Amniotic epithelial cell (primary cell): ENCODE measurements at places on chromosomes 6 and 20.

GRCh38 chr6:16487996-16488674 is 249.7 kb downstream of the GMPR start:
- no peak for DNase-seq

GRCh38 chr6:13478525-13478966 is 8.9 kb downstream of the GFOD1 start:
- DNase-seq, result no peak

DNA sequence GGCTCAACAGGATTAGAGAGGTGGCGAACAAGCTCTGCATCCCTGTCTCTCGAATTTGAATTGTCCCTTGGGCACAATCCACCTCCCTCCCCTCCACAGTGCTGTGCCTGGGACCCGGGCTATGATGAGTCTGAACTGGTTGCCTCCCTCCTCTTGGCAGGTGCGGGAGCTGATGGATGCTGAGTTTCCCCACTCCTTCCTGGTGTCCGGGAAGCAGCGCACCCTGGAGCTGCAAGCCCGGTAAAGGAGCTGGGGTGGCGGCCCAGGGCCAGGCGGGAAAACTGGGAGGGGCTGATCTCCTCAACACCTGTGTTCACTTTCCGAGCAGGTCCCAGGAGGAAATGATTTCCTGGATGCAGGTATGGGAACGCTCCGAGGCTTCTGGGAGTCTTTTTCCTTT is 14.9 kb downstream of the FGD2 start:
- DNase-seq, result no peak

DNA sequence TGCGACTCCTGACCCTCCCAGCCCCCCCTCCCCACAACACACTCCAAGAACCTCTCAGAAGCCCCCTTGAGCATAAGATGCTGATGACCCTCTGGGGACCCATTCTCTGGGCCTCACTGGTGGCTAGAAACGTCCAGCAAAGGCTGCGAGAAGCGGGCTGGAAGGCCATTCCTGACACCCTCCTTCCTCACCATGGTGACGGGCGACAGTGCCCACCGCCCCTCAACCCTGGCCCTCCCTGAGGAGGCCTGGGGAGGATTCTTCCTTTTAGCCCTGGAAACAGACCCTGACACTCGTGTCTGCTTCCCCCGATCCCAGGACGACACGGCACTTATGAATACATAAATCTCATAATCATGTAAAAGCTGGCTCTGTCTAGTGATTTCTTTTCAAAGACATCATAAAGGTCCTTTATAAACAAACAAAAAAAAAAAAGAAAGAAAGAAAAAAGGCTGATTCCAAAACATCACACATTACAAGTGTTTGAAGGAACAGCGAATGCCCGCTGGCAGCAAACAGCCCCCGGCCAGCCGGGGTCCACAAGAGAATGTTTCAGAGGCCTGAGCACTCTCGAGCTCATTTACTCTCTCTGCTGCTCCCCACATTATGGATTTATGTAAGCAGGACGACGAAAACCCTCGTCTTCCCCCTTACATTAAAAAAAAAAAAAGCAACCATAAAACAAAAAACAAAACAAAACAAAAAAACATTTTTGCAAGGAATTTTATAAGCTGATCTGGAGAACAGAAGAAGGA is 40.7 kb downstream of the PREX1 start:
- DNase-seq, result no peak

DNA sequence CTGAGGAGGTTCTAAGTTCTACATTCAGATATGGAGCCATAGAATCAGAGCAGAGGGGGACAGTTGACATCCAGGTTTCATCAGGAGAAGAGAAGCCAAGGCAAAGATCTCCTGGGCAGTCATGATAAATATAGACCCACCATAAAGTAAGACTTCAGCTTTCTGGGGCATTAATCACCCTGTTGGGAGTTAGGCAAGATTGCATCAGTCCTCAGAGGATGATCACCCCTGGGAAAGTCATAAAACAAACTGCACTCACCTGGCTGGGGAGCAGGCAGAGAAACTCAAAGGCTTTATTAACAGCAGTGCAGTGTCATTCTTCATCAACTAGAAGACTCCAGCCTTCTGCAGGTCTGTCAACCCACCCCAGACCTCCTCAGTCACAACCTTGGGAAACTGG is 301.3 kb upstream of the JARID2 start:
- no peak for DNase-seq

GRCh38 chr6:161817881-161818280 is 544.0 kb upstream of the AGPAT4 start:
- no peak for DNase-seq

DNA sequence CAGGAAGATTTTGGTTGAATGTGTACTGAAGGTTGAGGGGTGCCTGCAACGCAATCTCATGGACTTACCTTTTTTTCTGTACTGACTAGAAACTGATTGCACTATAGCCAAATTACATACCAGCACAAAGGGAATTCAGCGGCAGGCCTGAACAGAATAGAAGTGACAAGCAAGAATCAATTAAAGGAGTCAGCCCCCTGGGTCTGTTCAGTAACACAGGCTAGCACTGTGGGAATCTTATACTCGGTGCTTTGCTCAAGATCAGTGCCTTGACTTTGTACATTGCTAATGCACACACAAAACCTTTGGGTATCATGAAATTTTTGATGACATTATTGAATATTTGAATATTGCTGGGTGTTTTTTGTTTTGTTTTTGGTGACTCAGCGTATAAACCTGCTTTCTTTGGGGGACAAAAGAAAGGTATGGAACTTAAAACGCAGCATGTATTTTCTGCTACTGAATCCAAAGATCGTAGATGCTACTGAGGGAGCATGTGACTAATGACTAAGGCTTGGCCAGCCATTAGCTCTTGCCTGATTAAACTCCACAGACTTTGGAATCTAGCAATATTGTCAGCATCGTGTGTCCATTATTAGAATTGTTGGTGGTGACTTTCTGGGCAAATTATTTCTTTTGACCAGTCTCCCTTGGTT is 236.6 kb downstream of the ARID1B start:
- no peak for DNase-seq

DNA sequence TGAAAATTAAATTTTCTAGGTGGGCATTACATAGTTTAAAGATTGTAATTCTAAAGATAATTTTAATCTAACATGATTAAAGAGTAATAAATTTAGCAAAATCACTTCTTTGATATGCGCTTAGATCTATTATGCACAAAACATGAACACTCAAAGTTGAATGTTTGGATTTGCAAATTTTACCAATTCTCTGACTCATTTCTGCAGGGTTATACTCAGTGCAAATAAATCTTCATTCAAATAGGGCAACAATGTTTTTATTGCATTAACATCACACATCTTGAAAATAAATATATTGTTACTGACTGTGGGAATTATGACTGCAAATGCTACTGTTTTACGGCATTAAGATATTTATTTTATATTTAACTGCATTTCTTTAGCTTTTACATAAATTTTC is 110.7 kb downstream of the OGFRL1 start:
- no peak for DNase-seq

- no peak for DNase-seq
These were observed 49.0 kb upstream of the CDYL start for GRCh38 chr6:4727217-4727616.

DNA sequence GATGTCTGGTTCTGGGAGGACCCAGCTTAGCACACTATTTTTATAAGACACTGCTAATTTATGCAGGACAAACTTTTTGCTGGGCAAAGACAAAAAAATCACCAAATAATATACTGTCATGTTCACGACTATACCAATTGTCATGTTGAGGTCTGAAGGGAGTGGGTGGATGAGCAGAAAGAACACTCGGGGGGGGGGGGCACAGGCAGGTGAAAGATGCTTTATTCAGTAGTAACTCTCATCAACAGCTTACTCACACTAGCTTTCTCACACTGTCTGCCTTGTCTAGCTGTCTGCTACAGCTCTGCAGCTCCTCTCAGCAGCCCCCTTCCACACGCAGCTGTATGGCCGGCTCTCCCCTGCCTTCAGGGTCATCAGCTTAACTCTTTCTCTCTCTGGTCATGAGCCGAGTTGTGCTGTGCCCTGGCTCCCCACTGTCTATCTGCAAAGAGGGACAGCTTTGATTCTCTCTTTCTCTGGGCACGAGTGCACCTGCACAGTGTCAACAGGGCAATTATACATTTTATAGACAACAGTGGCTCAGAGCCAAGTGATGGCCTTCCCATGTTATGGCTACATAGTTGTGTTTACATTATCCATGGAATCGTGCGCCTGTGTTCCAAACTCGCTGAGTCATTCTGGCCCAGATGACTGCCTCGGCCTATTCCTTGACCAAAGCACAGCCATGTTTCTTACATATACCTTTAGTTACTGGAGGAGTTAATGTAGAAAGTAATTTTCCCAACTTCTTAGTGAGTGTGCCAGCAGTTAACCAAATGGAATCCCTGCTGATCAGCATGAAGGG is 187.7 kb upstream of the PRSS16 start:
- peak; percentile 7 for DNase-seq

- no peak for DNase-seq
These were observed at the start of gene LHFPL5 for GRCh38 chr6:35804996-35805736. LHFPL5 (plus strand) TSS chr6:35805352; CDS start chr6:35805671, 319 bp downstream.

DNA sequence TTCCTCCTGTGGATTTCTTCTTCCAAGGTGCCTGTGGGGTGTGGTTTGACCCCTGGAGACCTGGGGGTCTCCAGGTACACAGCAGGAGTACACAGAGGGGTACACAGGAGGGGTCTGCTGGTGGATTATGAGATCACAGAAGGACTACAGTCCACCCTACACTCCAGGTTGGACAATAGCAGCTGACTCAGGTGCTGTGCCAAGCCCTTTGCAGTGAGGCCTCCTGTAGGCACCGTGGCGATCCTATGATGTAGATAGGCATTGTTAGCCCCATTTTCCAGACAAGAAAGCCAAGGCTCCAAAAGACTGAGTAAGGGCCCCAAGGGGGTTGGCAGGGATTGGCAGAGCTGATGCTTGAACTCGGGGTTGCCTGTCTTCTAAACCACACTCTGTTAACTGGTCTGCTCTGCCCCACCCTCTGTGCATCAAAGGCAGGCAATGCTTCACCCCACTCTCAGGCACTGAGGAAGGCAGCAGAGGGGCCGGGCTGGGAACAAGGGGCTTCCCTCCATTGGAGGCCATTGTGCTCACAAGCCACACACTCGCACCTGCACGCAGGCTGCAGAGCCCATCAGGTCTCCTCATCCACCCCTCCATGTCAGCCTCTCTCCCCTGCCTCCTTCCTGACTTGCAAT is 77.5 kb upstream of the SIRPA start:
- no peak for DNase-seq

GRCh38 chr6:41599015-41599851 is 39.0 kb upstream of the MDFI start:
- DNase-seq, result no peak

GRCh38 chr6:31352683-31353383 is 4.1 kb downstream of the HLA-B start:
- DNase-seq, result no peak

GRCh38 chr6:150290429-150290828 is 78.4 kb upstream of the IYD start:
- DNase-seq, result peak; percentile 66
